Smooth muscle cell of the pulmonary artery (primary cell): ENCODE measurements at places on chromosomes 1 and 21. TPM values are rescaled to one million over a fixed set of nuclear protein-coding genes. Genes with fewer than 3 reads are reported as not detected.

CLDN17 gene
- total RNA-seq = not detected in 2 replicates

XPR1 gene
- 25.7 and 31.3 TPM in 2 replicates for total RNA-seq

RHOC gene
- 360 and 387 TPM in 2 replicates for total RNA-seq

LCE1A gene
- total RNA-seq = not detected in 2 replicates

PROX1 gene
- total RNA-seq = 0.03 and 0.07 TPM in 2 replicates

KRTAP19-1 gene
- not detected in 2 replicates for total RNA-seq

AHCYL1 gene
- total RNA-seq = 83.2 and 91.9 TPM in 2 replicates

GCSAML gene
- total RNA-seq = 0.13 TPM in 1 of 2 replicates, not detected in the other

MTARC1 gene
- total RNA-seq = 1.6 and 1.7 TPM in 2 replicates

THBS3 gene
- total RNA-seq = 32.0 and 94.1 TPM in 2 replicates

ZNF692 gene
- total RNA-seq = 12.3 and 28.2 TPM in 2 replicates

ETV3L gene
- total RNA-seq = not detected in 2 replicates

UBE2U gene
- not detected in 2 replicates for total RNA-seq
